ENCODE measurements at places on chromosomes 11 and 22.

GRCh38 chr11:58505849-58506248 lies 2.1 kb downstream of the OR5B21 start:
- no peak for DNase-seq

DNA sequence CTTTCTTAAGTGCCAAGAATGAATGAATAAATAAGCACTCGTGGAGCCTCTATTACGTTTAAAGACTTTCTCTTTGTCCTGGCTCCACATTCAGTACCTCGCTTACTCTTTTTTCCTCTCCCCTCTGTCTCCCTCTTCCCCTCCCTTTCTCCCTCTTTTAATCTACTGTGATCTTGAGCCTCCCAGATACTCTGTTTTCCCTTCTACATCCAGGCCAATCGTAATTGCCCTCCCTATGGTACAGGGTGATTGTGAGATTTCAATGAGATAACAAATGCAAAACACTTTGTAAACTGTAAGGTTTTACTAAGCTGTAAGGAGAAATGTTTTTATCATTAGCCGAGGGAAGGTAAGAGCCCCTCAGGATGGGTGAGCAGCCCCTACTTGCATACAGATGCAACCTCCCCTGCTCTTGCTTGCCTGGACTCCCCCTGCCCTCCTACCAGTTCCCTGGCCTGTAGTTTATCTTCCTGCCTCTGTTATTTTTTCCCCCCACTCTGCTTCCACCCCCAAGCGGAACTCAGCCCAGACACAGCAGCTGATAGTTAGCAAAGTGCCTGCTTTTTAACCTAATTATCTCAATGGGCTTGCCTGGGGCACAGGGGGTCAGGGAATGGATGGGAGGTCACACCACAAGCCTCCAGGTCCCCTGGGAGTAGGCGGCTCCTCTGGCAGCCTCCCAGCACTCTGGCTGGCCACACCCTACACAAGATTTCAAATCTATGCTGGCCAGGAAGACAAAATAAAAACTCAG lies 76.9 kb upstream of the CADM1 start:
- no peak for DNase-seq

GRCh38 chr11:43736502-43737200 lies 56.1 kb downstream of the HSD17B12 start:
- DNase-seq = no peak

DNA sequence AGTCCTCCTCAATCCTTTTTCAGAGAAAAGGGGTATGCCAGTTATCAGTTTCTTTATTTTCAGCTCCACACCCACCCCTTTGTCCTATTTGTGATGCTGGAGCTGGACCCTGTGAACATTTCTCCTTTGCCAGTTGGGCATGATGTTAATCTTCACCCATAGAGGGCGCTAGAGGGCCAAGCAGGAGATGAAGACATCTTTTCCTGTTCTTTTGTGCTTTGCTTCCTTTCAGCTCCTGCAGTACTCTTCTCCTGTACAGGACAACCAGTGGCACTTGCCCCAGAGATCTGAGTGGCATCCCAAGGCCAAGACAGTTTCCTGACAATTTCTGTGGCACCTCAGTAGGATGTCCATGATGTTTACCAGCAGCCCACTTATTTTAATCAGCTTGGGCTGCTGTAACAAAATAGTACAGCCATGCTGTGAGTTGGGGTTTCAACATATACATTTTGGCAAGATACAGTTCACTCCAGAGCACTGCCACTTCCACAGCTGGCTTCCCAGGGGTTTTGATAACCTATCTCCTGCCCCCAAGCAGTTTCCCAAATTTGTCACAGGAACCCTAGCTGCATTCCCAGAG lies 4.6 kb downstream of the SAA2 start:
- peak; percentile 25 for DNase-seq

- peak; percentile 37 for DNase-seq
Observed at GRCh38 chr11:121591405-121592033, 138.8 kb upstream of the SORL1-AS1 start.

GRCh38 chr22:29475550-29475949 lies 4.5 kb upstream of the NEFH start:
- DNase-seq = no peak

DNA sequence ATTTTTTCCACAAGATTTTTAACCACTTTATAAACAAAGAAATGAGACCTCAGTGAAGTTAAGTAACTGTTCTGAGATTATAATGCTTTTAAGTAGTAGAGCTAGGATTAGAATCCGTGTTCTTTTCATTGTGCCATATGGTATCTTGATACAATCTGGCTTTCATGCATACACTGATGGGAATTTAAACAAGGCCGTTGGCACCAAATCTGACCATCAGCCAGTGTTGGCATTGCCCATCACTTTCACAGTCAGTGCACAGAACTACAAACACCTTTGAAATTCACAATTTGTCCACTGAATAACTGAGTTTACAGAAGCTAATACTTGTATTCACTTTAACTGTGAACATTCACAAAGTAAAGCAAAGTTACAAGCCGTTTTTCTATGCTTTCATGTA lies 1228.0 kb downstream of the TBC1D22A start:
- no peak for DNase-seq

- DNase-seq = no peak
Observed at GRCh38 chr22:25359601-25360261, 140.3 kb downstream of the CRYBB2 start.

- DNase-seq = no peak
Observed at GRCh38 chr22:31080164-31080847, 812 bp upstream of the SMTN start.

DNA sequence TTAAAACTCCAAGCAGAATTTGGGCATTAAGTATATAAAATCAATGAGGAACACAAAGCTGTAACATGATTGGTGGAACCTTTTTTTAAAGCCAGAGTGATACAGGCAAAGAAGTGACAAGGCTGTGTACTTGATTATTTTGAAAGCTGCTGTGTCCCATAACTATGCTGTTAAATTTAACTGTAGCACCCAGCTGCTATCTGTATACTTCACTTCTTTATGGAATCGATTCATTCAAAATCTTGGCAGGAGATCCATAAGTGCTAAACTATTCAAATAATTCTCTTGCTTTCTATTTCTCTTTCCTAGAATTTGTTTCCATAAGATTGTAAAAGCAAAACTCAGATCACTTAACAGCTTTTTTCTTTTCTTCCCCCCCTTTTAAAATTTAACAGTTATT lies 231.7 kb downstream of the DYNC2H1 start:
- no peak for DNase-seq

Measured in activated CD8-positive, alpha-beta memory T cell treated with anti-CD3 and anti-CD28 coated beads for 1 hour (primary cell).